B cell (primary cell): ENCODE measurements at places on chromosomes 1 and 21. TPM values are rescaled to one million over a fixed set of nuclear protein-coding genes. Genes with fewer than 3 reads are reported as not detected.

GRCh38 chr1:188056011-188056410 is 1227.3 kb downstream of the PLA2G4A start:
- no peak for DNase-seq
- no peak overlapping the region for H3K27ac ChIP-seq
- H3K27me3 ChIP-seq, result no peaks in the 10 kb centered on the region

GRCh38 chr21:41786509-41786987 is 19.7 kb upstream of the RIPK4 start:
- H3K4me3 ChIP-seq, result no peak overlapping the region
- no peaks in the 10 kb centered on the region for H3K27me3 ChIP-seq
- no peak overlapping the region for H3K27ac ChIP-seq
- no peaks in the 10 kb centered on the region for H3K36me3 ChIP-seq
- H3K4me1 ChIP-seq, result no peaks in the 10 kb centered on the region

DNA sequence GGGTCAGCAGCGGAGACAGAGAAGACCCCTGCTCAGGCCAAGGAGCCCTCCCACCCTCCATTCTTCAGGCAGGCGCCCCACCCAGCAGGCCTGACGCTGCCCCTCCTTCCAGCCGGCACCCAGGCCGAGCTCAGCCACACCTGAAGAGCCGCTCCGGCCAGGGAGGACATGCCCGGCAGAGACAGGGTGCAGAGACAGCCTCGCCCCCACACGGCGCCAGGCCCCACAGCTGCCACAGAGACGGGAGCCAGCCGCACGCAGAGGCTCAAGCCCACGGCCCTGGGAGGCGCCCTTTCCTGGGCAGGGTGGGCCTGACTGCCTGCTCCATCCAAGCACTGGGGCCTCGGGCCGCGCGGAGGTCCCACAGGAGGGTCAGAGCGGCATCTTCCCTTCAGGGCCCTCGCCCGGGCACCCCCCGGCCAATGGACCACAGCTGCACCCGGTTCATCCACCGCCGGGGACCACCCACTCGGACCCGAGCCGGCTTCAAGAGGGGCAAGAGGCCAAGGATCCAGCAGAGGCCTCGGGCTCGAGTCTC is 5.2 kb downstream of the TTLL10 start:
- DNase-seq, result no peak
- peaks cover 37% of the 10 kb centered on the region for H3K4me1 ChIP-seq
- no peaks in the 10 kb centered on the region for H3K36me3 ChIP-seq

DNA sequence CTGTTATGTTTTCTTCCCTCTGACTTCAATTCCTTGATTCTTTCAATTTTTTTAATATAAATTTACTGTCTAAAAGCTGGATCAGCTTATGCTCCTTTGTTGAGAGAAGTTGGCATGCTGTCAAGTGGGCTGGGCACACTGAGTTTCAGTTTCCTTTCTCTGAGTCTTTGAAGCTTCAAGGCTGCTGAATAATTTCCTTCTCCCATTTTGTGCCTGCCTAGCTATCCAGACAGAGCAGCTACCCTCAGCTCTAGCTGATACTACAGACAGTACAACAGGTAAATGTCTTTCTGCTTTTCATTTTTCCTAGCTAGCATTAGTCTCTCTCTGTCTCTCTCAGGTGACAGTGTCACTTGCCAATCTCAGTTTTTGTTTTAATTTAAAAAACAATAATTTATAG is at the start of gene IFI44:
Gene IFI44, plus strand, starts transcription at position 204 of the 400 bp plus-strand sequence. CDS start 365 bp downstream, outside the sequence.
- H3K4me3 ChIP-seq, result peak within 1 kb of the TSS; percentile 58
- H3K27ac ChIP-seq, result no peak within 1 kb of the TSS
- H3K4me1 ChIP-seq, result peaks cover 8% of the 10 kb centered on the region
- no peaks in the 10 kb centered on the region for H3K27me3 ChIP-seq
- DNase-seq, result peak; percentile 61

DNA sequence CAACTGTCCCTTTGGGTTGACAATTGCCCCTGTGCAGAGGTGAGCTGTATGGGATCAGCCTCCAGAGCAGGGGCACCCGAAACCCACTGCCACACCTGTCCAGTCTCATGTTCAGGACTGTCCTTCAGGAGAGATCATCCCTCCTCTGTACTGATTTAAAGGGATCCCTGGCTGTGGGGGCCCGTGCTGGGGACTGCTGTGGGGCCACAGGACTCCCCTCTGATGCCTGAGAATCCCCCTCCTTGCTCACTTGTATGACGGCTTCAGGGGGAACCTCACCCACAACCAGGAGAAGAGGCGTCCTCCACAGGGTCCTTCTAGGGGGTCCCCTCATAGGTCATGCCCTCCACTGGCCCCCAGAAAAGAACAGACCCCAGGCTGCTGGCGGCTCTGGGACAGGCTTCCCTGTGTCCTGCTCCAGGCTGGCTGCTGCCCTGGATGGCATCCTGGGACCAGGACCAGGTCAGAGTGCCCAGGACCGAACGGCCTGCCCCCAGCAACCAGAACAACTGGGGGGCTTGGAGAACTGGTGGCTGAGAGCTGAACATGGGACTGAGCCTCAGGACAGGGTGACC is 77.5 kb upstream of the ACTRT2 start:
- no peaks in the 10 kb centered on the region for H3K36me3 ChIP-seq
- H3K4me3 ChIP-seq, result no peak overlapping the region
- H3K27me3 ChIP-seq, result no peaks in the 10 kb centered on the region
- H3K4me1 ChIP-seq, result peaks cover 5% of the 10 kb centered on the region

DNA sequence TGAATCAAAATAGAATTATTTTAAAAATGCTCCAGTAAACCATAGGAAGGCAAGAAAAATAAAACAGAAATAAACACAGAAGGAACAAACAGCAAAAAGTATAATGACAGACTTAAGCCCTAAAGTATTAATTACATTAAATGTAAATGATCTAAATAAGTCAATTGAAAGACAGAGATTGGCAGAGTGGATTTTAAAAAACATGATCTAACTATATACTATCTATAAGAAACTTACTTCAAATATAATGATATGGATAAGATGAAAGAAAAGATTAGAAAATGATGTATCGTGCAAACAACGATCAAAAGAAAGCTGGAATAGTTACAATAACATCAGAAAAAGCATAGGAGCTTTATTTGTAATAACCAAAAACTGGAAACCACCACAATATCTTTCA is 90.8 kb downstream of the CAMK2N1 start:
- H3K4me1 ChIP-seq, result no peaks in the 10 kb centered on the region
- H3K4me3 ChIP-seq, result no peak overlapping the region
- no peak for DNase-seq
- H3K27me3 ChIP-seq, result no peaks in the 10 kb centered on the region
- H3K36me3 ChIP-seq, result no peaks in the 10 kb centered on the region

The INSRR gene
- not detected in 2 replicates for polyA plus RNA-seq

The THEM5 gene
- not detected in 2 replicates for polyA plus RNA-seq

The LYST gene
- polyA plus RNA-seq, result 50.4 and 65.5 TPM in 2 replicates

The SCCPDH gene
- polyA plus RNA-seq, result 1.7 and 3.0 TPM in 2 replicates

The BMP8A gene
- polyA plus RNA-seq, result 1.0 and 1.1 TPM in 2 replicates

The UBL4B gene
- polyA plus RNA-seq, result not detected in 2 replicates

The IGSF9 gene
- polyA plus RNA-seq, result 0.36 and 0.89 TPM in 2 replicates

The MARK1 gene
- 0.16 and 0.52 TPM in 2 replicates for polyA plus RNA-seq

The ATP1A4 gene
- 0.12 TPM in 1 of 2 replicates, not detected in the other for polyA plus RNA-seq
